Putamen (tissue), 1 donor: ENCODE measurements at places on chromosomes 1 and 21.

DNA sequence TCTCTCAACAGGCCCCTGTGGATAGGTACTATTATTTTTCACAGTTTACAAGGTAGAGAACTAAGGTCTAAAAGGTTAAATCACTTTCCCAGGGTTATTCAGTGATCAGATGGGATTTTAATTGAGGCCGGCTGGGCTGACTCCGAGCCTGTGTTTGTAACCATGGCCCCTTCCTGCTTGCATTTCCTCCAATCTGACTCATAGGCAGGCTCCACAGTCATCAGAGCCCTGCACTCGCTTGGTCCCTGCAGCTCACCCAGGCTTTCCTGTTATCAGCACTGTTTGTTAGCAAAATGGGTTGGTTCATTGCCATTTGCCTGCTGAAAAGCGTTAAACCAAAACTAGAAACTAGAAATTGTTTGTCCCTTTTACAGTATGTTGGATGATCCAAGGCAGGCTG is 41.4 kb upstream of the LMX1A start:
- no peak for DNase-seq

DNA sequence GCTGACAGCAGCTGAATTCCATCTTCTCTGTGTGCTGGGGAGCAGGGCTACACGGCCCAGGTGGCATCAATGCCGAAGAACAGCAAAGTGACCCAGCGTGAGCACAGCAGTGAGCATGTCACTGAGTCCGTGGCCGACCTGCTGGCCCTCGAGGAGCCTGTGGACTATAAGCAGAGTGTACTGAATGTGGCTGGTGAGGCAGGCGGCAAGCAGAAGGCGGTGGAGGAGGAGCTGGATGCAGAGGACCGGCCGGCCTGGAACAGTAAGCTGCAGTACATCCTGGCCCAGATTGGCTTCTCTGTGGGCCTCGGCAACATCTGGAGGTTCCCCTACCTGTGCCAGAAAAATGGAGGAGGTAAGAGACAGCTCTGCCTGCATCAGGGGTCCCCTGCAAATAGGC is 16.6 kb downstream of the SLC6A17 start:
- DNase-seq, result no peak

DNA sequence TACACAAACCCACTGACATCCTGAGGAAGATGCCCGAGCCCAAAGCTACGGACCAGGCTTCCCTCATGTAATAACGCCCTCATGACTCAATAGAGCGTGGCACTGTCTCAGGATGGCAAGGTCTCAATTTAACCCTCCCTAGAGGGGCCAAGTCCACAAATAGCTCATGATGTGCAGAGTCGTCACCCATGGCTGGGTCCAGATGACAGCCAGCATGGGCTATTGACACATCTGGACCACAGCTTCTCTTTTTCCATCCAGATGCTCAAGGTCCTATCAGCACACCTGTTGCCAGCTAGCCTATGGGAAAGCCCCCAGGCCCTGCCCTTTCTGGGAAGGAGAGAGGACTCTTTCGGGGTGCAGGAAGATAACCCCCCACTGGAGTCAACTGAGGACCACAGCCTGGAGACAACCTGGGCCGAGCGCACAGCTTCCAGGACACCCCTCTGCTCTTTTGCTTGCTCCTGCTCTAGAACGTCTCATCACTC is 2.8 kb downstream of the LAPTM5 start:
- no peak for DNase-seq

DNA sequence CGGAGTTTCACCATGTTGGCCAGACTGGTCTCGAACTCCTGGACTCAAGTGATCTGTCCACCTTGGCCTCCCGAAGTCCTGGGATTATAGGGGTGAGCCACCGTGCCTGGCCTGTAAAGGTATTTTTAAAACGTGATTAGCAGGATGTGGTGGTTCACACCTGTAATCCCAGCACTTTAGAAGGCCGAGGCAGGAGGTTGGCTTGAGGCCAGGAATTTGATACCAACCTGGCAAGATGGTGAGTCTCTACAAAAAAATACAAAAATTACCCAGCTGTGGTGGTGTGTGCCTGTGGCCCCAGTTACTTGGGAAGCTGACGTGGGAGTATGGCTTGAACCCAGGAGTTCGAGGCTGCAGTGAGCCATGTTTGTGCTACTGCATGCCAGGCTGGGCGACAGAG is 43.3 kb upstream of the SOD1 start:
- no peak for DNase-seq

- DNase-seq, result no peak
Measured at GRCh38 chr1:224874775-224875174, 54.7 kb upstream of the DNAH14 start.

- DNase-seq, result no peak
Measured at GRCh38 chr1:200675588-200675852, 5.8 kb upstream of the DDX59 start.

GRCh38 chr1:89898695-89899470 is 78.1 kb downstream of the LRRC8D start:
- DNase-seq, result no peak

GRCh38 chr1:24134376-24134775 is 8.6 kb downstream of the IL22RA1 start:
- DNase-seq, result no peak

DNA sequence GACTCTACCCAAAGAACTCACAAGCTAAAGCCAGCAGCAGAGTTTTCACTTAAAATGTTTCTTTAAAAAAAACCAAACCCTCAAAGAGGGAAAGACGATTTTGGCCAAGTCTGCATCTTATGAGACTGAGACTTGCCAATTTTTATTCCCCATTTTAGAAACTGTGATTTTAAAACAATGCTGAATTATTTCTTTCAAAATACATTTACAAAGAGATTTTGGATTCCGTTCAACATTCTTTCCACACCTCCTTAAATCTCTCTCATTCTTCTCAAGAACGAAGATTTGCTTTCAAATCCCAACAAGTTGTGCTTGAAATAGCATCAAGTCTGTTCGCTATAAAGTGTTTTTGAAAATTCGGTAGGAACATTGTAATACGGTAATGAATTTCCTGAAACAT is 133.9 kb upstream of the VANGL1 start:
- DNase-seq, result no peak

GRCh38 chr1:81876901-81877733 is 76.4 kb downstream of the ADGRL2 start:
- no peak for DNase-seq

- no peak for DNase-seq
Measured at GRCh38 chr1:154784924-154785531, 85.1 kb downstream of the KCNN3 start.

GRCh38 chr1:84433258-84434080 is 35.2 kb downstream of the DNASE2B start:
- peak; percentile 84 for DNase-seq

- DNase-seq, result no peak
Measured at GRCh38 chr1:186474208-186474607, 13.3 kb upstream of the PDC start.

- DNase-seq, result no peak
Measured at GRCh38 chr21:24025101-24025500, 1582.2 kb downstream of the MRPL39 start.

DNA sequence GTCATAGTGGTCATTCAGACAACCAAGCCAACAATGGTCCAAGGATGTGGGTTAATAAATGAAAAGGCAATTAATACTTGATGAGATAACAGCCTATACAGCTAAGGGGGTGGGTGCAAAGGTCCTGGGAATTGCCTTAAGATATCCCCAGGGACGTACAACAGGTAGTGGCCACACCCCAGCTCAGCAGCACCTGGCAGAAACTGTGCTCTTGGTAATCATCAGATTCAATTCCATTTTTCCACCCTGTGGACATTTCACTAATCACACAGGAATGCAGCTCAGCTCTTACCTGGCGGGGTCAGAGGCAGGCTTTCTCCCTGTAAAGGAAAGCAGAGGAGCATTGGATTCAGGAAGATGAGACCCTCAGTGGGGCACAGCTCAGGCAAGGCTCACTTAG is 32.9 kb downstream of the FCRL5 start:
- DNase-seq, result no peak

DNA sequence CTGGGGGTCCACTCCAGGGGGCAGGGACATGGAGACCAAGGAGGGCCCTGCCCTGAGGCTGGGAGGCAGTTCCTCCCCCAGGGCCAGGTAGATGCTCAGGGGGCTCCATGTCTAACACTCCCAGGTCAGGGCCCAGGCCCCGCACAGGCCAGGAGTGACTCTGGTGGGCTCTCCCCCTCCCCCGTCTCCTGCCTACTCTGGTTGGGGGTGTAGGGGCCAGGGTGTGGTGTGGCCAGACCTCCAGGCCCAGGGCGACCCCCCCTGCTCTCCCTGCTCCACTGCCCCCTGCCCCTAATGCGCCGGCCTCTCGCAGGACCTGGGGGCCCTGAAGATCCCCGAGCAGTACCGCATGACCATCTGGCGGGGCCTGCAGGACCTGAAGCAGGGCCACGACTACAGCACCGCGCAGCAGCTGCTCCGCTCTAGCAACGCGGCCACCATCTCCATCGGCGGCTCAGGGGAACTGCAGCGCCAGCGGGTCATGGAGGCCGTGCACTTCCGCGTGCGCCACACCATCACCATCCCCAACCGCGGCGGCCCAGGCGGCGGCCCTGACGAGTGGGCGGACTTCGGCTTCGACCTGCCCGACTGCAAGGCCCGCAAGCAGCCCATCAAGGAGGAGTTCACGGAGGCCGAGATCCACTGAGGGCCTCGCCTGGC is 19.7 kb upstream of the CCDC27 start:
- DNase-seq, result no peak

GRCh38 chr1:154398678-154399077 is 6.5 kb upstream of the IL6R start:
- DNase-seq, result no peak

DNA sequence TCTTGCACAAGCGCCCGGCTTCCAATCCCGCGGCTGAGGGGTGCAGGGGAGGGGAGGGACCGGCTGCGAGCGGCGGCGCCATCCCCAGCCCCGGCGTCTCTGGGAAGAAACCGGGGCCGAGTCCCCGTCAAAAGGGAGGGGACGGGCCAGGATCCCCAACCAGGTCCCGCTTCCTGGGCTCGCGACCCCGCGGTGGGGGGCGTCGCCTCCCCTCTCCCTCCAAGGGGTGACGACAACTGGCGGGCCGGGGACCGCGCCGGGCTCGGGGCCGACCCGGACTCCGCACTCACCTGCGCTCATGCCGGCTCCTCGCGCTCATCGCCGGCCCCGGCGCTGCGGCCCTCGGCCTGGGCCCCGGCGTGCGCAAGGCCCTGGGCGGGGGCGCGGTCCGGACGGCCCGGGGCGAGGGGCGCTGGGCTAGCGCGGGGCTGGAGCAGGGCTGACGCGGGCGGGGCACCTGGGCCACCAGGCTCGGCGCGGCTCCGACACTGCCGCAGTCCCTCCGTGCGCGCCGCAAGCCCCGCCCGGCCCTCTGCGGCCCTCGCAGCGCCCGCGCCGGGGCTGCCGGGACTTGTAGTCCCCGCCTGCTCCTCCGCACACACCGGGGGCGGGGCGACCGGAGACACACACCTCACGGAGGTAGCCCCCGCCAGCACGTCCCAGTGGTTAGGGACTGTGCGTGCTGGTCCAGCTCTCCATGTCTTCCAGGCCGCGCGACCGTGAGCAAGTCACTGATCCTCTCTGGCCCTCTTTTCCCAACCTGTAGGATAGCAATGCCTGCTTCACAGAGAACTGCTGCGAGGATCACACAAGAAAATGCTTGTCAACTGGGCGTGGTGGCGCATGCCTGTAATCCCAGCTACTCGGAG is at the start of gene ATP13A2:
Gene ATP13A2 (minus strand): TSS at position 490 of the 869 bp plus-strand sequence. CDS start 190 bp downstream, at position 300.
- DNase-seq, result peak; percentile 88

DNA sequence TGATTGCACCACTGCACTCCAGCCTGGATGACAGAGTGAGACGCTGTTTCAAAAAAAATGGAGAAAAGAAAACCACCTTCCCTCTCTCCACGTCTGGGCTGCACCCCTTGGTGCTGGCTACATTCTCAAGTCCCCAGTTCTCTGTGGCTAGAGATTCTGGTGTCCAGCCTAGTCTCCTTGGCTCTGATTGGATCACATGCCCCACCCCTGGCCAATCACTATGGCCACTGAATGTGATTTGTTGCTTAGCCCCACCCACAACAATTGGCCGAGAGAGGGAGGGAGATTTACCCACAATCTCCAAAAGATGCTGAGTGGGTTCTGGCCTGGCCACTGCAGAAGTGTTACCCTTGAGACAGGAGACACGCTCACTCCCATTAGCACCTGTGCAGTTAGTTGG is 39.4 kb downstream of the FHAD1 start:
- DNase-seq, result no peak

- no peak for DNase-seq
Measured at GRCh38 chr1:3618531-3618880, 6.3 kb upstream of the TPRG1L start.

DNA sequence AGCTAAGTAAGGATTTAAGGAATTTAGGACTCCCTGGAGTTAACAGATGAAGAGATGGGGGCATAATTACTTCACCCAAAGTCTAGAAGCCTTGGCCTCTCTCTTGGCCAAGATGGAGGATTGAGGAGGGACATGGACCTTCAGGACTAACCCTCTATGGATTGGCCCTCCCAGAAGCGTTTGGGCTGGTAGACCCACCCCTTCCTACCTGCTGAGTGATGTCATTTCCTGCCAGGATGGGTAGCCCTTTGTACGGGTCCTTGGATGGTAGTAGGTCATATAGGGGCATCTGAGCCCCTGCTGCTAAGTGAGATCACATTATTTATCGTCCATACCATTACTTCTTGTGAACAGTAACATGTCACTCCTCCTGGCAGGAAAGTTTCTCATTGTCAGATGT is 17.7 kb downstream of the LURAP1 start:
- no peak for DNase-seq

DNA sequence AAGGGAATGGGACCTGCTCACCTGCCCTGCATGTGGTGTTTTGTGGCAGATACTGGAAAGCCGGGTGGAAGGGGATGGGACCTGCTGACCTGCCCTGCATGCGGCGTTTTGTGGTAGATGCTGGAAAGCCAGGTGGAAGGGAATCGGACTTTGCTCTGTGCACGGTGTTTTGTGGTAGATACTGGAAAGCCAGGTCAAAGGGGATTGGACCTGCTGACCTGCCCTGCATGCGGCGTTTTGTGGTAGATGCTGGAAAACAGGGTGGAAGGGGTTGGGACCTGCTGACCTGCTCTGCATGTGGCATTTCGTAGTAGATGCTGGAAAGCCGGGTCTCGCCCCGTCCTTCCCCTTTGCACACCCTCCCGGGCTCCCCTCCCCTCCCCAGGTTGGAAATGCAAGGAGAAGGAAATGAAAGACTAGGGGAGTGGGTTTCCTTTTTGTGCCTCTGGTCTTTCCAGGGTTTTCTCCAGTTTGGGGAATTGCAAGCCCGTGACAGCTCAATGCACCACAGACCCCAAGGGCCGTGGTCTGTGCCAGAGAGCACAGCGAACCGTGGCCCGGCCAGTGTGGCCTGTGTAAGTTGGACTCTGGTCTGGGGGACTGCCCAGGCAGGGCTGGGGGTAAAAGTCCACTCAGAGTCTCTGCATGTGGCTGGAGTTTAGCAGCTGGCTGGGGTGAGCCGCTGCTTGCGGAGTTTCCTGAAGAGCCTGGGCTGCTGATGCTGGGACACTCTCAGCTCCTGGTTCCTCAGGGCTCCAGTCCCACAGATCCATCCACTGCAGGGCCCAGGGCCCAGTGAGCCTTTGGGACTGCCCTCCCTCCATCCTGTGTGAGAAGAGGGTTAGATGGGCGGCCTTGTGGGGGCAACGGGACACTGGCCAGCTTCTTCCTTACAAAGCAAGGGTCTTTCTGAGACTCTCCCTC is 105.5 kb downstream of the CRYAA start:
- no peak for DNase-seq
